ENCODE measurements at places on chromosomes 5 and 9.

DNA sequence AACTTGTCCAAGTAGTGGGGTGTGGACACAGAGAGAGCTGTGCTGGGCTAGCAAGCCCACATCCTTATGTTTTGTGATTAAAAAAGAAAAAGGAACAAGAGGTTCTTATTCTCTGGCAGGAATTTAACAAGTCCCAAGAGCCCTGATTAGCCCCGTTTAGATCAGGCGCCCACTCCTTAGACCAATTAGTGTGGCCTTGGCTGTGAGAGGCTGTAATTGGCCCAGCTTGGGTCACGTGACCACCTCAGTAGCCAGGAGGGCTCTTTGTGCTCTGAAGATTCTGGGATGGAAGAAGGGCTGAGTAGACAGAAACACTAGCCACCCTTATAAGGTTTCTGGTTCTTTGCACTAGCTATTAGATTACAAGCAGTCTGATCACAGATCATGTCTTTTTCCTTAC, 31.1 kb downstream of the GCNT4 start:
- DNase-seq, result no peak

- no peak for DNase-seq
Measured at GRCh38 chr9:129402371-129402739, 218.5 kb downstream of the C9orf50 start.

- DNase-seq, result no peak
Measured at GRCh38 chr9:8078641-8079140, 279.1 kb upstream of the DMAC1 start.

DNA sequence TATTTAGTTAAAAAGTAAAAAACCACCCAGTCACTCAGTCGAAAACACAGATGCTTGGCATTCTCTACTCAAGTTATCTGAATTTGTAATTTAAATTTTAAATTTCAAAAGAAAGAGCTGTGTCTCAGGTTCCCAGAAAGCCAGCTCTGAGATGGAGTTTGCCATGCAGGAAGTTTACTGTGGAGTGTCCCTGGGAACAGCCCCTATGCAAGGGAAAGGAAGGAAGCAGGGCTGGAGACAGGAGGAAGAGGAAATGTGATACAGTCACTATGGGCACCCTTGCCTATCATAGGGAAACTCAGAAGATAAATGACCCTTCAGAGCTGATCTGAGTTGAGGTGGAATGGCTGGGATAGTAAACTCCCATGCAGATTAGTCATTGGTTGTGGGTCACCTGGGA, 408.8 kb upstream of the ACTBL2 start:
- DNase-seq, result no peak

DNA sequence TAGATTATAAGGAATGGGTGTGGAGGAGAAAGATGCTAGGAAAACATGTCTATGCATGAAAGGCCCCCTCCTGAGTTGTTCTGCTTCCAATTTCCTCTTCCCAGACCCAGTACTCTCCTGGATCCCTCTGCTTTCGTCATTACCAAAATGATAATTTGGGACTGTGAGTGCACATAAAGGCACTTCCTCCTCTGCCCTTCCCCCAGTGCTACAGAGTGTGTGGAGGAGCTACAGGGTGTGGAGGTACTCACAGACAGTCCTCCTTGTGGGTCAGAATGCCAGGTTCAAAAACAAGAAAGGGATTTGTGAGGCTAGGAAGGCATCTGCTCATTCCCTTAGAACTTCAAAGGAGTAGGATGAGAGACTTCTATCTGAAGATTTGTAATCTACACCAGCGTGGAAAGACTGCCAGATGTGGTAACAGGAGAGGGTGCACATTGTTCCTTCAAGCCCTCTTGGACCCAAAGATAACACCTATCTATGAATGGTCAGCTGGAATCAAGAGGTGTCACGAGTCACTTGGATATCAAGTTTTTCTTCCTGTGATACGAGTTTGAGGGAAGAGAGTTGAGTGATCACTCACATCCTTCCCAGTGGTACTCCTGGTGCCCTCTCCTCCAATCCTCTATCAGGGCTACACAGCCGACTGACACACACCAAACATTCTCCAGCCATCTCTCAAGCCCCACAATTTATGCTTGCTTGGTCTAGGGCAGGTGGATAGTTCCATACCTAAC, 201.1 kb downstream of the EPB41L4A start:
- DNase-seq, result no peak

DNA sequence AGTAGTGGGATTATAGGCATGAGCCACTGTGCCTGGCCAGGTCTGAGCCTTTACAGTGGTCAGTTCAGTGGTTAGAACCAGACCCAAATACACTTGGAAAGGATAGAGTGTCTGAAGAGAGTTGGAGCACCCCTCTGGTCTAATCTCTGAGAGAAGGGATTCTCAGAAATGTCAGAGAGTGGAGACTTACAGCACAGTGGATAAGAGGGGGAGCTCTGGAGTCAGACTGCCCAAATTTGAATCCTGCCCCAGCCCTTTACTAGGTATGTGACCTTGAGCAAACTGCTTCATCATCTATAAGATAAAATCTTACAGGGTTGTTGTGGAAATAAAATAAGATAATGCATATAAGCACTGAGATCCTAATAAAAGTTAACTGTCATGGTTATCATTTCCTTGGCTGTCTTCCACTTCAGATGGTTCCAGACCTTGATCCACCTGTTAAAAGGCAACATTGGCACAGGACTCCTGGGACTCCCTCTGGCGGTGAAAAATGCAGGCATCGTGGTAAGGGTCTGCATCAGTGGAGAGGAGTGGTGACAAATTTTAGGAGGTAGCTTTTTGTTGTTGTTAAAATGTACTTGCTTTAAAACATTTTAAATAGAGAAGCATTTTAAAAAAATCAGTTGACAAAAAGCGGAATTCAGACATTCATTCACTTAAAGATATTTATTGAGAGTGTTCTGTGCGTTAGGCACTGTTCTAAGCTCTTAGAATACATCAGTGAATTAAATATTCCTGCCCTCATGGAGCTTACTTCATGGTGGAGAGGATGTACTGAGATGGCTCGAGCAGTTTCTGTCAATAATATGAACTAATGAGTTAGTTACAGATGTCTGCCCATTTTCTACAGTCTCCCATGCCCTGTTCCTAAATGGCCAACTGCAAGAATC, 16.0 kb downstream of the SLC36A1 start:
- DNase-seq, result no peak

- no peak for DNase-seq
Measured at GRCh38 chr5:74581988-74582365, 58.6 kb downstream of the ENC1 start.

GRCh38 chr5:57406641-57407040, 76.0 kb downstream of the ACTBL2 start:
- no peak for DNase-seq

DNA sequence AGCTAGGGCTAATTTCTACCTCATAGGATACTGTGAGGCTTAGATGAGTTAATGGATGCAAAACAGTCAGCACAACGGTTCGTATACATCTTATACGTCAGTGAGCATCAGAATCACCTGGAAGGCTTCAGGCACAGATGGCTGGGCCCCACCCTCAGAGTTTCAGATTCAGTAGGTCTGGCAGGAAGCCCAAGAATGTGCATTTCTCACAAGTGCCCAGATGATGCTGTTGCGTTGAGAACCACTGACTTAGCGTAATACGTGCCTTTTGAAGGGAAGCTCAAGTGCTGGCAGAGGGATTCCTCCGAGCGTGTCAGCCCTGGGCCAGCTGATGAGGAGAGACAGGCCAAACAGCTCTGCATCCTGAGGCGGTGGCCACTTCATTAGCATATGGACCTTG, 117.1 kb upstream of the WWC1 start:
- DNase-seq, result no peak

DNA sequence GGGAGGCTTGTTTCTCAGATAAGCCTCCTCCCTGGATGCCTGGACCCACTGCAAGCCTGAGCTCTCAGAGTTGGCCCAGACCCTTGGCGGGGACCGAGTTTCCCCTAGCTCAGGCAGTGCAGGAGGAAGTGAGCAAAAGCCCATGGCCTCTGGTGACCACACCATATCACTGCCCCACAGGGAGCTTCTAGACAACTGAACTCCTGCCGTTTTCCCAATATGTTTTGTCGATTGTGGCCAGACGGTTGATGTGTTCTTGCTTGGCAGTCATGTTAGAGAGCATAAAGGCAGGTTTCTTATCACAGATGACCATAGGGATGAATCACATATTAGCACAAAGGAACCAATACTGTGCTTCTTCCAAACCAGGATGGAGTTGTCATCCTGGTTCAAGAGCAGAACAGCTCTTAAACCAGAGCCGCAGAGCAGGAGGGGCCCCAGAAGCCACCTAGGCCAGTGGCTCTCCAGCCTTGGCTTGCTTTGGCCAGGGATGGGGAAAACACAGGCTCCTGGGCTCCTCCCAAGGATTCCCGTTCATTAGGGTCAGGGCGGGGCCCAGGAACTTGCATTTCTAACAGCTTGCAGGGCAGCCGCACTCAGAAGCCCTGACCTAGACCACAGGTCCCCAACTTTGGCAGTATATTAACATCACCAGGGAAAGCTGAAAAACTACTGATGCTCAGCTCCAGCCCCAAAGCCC, 113.1 kb upstream of the TBC1D2 start:
- DNase-seq, result no peak

- no peak for DNase-seq
Measured at GRCh38 chr5:150469718-150470469, 20.4 kb upstream of the RPS14 start.

DNA sequence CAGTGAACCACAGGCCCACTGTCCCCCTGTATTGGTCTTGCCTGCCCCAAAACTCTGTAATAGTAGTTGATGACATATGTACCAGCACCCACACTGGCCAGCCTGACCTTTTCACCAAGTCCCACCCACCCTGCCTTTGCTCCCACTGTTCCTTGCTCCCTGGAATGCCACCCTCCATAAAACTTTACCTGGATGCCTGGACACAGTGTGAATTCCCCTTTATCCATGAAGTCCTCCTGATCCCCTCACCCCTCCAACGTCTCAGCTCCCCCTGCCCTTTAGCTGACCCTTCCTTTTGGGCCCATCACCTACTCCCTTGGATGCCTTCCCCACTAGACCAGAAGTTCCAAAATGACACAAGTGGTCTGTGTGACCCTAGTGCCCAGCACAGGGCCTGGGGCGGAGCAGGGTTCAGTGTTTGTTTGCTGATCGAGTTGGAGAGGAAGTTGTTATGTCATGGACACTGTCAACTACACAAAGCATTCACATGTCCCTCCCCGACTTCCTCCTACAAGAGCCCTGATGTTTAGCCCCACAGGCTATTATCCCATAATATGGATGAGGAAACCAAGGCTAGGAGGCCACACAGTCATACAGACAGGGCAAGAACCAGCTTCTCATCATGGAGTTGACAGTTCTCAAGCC, 16.1 kb downstream of the AMBP start:
- DNase-seq, result no peak

DNA sequence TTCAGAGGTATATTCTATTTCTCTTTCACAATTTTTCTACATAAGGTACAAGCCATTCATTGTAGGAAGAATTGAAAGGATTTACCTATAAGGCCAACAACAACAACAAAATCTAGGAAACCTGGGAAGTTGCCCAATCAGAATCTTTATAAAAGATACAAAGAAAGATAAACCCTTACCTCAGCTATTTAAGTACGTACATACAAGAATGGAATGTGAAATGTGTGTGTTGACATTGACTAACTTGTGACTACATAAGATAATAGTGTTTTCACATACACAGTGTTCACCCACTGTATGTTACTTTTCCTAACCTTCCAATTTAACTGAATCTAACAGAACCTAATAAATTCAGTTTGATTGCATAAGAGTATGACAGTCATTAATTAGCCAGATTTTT, 154.1 kb downstream of the ADAMTS6 start:
- DNase-seq, result no peak

DNA sequence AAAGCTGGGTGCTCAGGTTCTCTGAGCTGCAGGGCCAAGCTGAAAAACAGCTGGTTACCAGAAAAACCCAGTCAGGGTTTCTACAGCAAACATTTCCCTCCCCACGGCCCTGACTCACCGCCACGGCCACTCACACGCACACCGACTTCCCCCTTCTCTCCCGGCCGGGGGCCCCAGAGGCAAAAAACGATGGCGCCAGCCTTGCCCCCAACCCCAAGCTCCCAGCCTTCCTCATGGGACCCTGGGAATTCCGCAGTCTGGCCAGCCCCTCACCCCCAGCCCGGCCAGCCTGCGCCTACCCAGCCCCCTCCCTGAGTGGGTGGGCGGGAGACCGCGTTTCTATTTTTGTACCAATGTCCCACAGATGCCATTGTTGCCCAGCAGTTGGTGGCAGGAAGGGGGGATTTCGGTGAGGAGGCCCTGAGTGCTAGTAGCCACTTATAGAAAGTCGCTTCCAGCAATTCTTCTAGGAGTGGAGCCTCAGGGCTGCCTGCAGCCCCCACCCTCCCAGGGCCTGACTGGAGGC, 18.4 kb downstream of the ENG start:
- no peak for DNase-seq

DNA sequence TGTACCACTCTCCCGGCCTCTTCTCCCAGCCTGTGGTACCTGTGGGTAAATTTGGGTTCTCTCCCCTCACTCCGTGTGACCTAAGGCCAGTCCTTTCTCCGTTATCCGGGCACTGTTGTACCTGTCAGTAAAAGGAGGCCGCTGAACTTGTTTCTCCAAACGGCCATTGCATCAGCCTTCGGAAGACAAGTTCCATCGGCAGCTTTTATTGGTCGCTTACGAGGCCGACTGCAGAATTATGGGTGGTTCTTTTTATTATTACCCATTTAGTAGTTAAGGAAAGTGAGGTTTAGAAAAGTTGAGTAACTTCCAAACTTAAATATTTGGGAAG, 558 bp downstream of the GRPEL2 start:
- DNase-seq, result no peak

GRCh38 chr5:78295035-78295961, 800 bp upstream of the AP3B1 start:
- DNase-seq, result no peak

GRCh38 chr9:130042406-130042884, 544 bp downstream of the FNBP1 start:
- no peak for DNase-seq

DNA sequence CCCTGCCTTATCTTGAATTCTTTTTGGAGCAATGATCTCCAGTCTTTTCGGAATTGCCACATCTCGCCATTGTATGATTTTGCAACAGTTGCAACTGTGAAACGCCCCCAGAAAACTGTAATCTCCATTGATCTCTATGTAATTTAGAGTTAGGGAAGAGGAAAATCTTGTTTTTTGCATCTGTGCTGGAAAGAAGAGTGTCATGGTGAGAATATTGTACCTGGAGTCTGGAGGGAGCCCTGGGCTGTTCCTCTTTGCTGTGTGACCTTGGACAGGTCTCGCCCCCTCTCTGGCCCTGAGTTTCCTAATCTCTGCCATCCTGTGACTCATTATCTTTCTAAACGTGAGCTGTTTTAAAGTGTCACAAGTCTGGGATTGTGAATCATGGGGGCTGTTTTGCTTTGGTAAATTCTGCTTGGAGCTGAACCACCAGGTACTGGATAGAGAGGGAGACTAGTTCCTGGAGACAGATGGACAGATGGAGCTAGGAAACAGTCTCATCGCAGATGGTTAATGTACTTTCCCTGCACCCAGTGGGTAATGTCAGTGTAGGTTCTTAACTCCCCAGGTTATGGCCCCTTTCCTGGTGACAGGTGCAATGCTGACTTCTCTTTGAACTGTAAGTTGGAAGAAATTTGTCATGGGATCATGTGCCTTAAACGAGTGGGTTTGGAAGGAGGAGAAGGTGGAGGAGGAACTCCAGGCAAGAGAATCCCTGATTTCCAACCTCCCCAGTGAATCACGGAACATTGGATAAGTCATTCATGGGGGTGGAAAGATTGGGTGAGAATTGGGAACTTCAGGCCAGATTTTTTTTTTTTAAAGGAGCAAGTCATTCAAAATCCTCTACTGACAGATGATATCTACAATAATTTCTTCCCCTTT, 19.6 kb downstream of the PPARGC1B start:
- no peak for DNase-seq
